ENCODE measurements at places on chromosomes 13 and 19.

GRCh38 chr19:53132141-53132991 is at the start of gene ZNF415:
Gene ZNF415 (minus strand): TSS chr19:53132910. CDS start chr19:53122676, 10,234 bp downstream.
- peak; percentile 35 for DNase-seq

DNA sequence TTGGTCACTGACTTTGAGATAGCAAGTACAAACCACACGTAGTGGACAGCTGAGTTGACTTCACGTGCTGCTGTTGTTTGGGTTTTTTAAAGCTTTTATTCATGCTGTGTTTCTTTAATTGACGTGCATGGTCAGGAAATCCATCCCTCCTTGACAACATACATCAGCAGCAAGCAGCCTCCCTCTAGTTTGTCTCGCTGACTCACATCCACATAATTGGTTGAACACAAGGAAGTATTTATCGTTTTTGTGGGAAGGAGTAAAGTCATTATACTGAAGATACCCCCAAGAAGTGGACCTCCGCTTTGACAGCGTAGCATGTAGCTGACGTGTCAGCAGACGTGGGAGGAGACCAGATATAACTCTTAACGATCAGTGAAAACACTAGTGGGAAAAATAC is 355.8 kb downstream of the MYO16 start:
- DNase-seq: no peak

- peak; percentile 0 for DNase-seq
These were observed 89.4 kb downstream of the DPF1 start for GRCh38 chr19:38134540-38135149.

- no peak for DNase-seq
These were observed 9.9 kb downstream of the FXYD5 start for GRCh38 chr19:35164418-35164817.

DNA sequence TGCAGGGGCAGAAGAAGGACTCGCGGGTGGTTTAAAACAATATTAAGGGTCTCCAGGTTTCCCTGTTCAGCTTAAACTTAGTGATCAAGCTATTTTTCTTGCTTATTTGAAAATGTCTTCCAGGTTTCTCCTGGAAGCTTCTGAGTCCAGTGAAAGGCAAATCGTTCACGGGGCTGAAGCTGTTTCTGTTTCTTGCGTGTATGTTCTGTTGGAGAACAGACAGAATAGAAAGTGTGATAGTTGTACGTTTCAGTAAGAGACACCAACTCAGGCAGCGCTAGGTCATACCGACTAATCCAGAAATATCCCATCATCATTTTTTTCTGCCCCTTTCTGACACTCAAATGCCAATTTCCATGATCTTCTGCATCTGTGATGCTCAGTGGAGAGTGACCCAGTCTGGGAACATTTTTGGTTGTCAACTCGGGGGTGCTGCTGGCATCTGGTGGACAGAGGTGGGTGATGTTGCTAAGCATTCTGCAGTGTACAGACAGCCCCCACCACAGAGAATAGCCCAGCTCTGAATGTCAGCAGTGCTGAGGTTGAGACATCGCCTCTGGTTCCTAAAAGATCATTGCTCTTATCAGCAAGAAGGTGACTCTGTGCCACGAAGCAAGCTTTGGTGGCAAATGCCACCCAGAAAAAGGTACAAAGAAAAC is 4.3 kb downstream of the KLF2 start:
- DNase-seq: no peak

DNA sequence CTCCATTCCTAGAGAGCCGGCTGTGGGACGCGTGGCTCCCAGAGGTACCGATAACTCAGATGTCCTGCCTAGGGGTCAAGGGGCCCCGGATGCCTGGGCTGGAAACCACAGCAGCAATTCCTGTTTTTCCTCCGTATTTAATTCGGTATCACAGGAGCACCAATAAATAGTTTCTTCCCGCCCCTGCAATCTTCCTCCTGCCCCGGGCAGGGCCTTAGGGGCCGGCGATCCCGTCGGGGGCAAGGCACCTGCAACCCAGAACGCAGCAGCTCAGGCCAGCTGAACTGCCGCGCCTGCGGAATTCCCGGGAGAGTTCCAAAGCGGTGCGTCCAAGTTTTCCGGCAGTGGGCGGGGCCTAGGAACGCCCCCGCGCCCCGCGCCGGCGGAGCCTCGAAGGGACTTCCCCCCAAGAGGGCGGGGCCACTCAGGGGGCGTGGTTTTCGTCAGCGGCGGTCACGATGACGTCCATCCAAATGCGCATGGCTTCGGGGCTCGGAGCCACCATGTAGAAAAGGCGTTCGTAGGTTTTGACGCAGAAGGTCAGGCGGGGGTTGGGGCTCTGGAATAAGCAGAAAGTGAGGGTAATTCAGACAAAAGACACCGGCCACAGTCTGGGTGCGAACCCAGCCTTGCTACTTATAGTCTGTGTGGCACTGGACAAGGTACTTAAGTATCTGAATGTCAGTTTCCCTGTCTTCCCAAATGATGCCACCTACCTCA is 9.7 kb upstream of the LYPD3 start:
- DNase-seq: no peak

DNA sequence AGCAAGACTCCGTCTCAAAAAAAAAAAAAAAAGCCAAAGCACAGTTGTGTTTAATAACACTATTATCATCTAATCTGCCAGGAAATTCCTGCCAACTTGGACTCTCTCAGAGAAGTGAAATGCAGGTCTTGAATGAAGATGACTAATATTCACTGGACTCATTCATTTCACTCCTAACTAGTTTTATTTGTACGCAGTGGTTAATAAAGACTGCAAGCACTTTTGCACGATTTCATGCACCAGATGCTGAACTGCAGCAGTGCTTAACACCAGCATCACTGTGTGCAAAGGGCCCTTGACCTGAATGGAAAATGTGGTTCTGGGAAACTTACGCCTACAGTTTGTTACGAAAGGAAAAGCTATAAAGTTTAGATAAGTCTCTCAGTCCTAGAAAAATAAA is 63.3 kb downstream of the DHRS12 start:
- no peak for DNase-seq

- no peak for DNase-seq
These were observed 7.3 kb downstream of the GPR183 start for GRCh38 chr13:99299920-99300341.

- no peak for DNase-seq
These were observed 41.3 kb upstream of the RCBTB2 start for GRCh38 chr13:48574041-48574796.

DNA sequence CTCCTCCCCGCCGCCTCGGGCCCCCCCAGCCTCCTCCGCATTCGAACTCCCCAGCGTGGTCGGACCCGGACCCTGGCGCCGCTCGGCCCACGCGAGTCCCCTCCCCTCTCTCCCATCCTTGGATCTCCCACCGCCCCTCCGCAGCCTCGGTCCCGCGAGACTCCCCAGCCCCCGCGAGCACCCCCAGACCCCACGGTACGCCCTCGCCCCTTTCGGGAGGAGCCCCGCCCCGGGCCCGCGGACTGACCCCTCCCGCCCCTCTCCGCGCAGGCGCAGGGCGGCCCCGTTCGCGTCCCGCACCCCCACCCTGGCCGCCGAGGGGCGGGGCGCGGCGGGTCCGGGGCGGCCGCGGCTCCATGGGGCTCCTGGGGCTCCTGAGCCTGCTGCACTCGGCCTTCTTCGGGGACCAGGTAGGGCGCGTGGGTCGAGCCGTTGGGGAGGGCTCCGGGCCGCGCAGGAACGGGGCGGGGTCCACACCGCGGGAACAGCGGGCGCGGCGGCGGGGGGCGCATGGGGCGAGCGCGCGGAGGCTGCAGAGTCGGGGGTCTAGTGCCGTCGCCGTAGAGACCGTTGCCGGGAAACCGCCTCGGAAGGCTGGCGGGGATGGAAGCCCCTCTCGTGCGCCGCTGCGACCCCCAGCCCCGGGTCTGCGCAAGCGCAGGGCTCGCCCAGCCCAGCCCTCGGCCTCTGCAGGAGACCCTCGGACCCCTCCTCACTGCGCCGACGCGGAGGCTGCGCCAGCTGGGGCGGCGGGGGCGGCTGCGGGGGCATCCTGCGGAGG is 3.8 kb upstream of the APC2 start:
- no peak for DNase-seq

GRCh38 chr13:31045286-31046081 is 113.0 kb downstream of the TEX26 start:
- DNase-seq: peak; percentile 60

DNA sequence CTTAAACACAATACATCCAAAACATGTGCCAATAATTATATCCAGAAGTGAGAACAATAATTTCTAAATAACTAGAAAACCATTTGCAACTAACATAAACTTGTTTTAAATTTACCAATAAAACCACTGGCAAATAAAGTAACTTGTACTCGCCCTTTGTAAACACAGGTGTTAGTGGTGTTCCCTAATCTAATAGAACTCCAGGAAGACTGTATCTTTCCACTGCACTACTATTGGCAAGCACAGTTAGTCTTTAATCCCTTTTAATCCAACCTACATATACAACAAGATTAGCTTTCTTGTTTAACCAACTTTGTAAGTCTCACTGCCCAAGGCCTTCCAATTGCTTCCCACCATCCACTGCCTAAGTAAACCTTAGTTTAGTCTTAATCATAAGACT is 79.5 kb downstream of the PCDH9 start:
- no peak for DNase-seq

DNA sequence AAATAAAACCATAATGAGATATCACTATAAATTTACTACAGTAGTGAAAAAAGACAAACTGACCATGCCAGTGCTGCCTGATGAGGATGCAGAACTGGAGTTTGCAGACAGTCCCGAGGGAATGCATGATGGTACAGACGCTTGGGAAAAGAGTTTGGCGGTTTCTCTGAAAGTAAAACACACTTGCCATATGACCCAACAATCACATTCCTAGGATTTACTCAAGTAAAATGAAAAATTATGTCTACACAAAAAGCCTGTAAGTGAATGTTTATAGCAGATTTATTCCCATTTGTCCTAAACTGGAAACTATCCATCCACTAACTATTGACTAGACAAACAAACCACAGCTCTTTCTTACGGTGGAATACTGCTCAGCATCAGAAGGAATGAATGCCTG is 271.0 kb downstream of the DNAJC15 start:
- DNase-seq: no peak

GRCh38 chr13:86579662-86580061 is 780.4 kb upstream of the SLITRK6 start:
- DNase-seq: no peak

DNA sequence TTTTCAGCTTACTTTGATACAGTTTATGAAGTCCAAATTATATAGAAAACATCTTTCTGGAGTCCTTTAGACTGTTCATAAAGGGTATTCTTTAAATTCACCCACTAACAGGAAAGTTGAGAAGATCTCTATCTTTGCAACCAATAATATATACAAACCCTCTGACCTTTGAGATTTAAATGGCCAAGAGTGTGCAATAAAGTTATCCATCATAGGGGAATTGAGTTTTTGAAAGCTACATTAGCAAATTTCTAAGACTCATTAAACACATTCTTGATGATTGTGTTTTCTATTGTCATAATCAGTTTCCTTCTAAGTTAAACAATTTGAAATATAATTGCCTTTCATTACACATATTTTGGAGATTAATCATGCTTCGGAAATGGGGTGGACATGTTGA is 15.9 kb downstream of the FLT1 start:
- DNase-seq: no peak

GRCh38 chr19:8413629-8413995 is 507 bp downstream of the MARCHF2 start:
- no peak for DNase-seq

- DNase-seq: no peak
These were observed 518.1 kb downstream of the UQCRFS1 start for GRCh38 chr19:28694812-28695211.

DNA sequence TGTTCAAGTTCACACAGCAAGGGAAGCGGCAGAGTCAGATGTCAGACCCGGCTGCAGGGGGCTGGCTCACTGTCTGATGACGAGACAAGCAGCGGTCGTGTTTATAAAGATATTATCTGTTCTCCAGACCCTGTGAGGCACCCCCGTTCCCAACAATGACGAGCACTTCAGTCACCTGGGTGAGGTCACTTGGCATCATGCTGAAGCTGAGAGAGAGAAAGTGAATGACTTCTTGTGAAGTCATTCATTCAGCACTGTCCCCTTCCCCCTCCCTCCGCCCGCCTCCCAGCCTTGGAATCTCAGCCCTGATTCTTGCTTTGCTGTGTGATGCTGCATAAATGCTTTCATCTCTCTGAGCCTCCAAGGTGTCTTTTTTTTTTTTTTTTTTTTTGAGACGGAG is 4.9 kb upstream of the LYPD3 start:
- no peak for DNase-seq

GRCh38 chr19:46378268-46378667 is 31.4 kb downstream of the PPP5C start:
- DNase-seq: no peak

GRCh38 chr19:6045108-6045507 is 65.2 kb downstream of the RFX2 start:
- DNase-seq: no peak

GRCh38 chr13:37495046-37495445 is 103.5 kb downstream of the POSTN start:
- DNase-seq: no peak

DNA sequence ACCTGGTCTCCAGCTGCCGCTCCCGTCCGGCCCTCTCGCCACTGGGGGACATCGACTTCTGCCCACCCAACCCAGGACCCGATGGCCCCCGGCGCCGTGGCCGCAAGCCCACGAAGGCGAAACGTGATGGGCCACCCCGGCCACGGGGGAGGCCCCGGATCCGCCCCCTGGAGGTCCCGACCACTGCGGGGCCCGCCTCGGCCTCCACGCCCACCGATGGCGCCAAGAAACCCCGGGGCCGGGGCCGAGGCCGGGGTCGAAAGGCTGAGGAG is 6.7 kb downstream of the PRR12 start:
- no peak for DNase-seq

DNA sequence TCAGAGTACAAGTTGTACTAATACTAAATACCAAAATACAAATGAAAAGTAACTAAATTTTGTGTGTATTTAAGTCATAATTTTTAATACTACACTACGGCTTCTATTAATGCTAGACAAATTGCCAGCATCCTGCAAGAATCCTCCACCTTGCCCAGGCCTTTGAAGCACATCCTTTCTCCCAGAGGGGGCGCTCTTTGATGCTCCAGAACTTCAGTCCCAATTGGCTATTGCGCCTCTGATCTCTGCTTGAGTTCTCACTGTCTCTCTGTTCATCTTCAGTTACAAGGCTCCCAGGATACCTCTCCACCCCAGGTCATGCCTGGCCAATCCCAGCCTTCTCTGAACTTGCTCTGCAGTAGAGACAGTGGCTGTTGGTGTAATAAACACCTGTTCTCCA is 141.0 kb downstream of the DCLK1 start:
- no peak for DNase-seq

DNA sequence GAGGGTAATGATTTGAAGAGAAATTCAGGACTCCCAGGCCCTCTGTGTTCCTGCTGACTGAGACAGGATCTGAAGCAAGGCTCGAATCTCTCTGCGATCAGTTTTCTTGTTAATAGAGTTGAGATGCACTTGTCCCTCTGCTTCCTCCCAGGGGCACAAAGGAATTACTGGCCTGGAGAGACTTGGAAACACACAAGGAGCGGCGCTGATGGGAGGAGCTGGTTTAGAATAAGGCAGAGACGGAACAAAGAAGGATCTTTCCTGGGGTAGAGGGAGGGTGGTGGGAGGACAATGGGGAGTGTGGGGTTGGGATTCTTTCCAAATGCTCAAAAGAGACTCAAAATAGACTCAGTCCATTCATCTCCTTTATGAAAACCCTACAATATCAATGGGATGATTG is 719.1 kb downstream of the UQCRFS1 start:
- no peak for DNase-seq
